ENCODE measurements at places on chromosomes 5 and 9.

- DNase-seq = peak; percentile 86
Observed at GRCh38 chr5:136811551-136811950, 446.2 kb upstream of the TRPC7 start.

DNA sequence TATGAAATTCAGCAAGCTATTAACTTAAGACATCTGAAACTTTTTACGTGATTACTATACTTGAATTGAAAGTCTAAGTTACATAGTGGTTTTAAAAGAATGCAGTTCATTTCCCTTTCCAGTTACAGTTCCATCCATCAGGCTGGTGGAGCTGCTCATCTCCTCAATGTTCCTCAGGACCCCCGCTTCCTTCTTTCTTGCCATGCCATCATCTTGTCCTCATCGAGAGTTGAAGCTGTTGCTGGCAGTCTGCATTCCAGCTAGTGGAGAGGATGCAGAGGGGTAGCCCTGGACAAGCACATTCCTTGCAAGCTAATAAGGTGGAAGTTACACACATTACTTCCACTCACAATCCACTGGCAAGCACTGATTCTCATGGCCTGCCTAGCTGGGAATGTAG lies 8.8 kb upstream of the RNF183 start:
- no peak for DNase-seq

GRCh38 chr5:62315376-62316175 lies 9.6 kb downstream of the KIF2A start:
- peak; percentile 46 for DNase-seq

DNA sequence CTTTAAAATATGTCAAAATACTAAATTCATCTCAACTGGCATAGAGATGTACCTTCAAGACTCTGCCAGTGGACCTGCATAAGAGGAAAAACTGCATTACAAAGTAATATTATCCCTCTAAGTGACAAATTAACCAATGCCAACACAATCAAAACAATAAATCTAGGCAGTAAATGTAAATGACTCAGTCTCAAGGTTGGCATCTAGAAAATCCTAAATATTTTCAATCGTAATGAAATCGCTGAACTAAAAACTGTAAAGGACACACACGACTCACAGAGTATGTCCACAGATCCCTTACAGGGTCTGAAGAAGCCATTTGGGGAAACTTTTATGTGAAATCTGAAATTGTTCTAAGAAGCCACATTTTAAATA lies 31.2 kb downstream of the ERMP1 start:
- DNase-seq = no peak

- DNase-seq = no peak
Observed at GRCh38 chr5:35974570-35974969, 16.6 kb downstream of the UGT3A1 start.

GRCh38 chr5:172383191-172383802 lies 71.0 kb downstream of the SH3PXD2B start:
- DNase-seq = peak; percentile 81

GRCh38 chr5:5316334-5316733 lies 106.1 kb upstream of the ICE1 start:
- DNase-seq = no peak

DNA sequence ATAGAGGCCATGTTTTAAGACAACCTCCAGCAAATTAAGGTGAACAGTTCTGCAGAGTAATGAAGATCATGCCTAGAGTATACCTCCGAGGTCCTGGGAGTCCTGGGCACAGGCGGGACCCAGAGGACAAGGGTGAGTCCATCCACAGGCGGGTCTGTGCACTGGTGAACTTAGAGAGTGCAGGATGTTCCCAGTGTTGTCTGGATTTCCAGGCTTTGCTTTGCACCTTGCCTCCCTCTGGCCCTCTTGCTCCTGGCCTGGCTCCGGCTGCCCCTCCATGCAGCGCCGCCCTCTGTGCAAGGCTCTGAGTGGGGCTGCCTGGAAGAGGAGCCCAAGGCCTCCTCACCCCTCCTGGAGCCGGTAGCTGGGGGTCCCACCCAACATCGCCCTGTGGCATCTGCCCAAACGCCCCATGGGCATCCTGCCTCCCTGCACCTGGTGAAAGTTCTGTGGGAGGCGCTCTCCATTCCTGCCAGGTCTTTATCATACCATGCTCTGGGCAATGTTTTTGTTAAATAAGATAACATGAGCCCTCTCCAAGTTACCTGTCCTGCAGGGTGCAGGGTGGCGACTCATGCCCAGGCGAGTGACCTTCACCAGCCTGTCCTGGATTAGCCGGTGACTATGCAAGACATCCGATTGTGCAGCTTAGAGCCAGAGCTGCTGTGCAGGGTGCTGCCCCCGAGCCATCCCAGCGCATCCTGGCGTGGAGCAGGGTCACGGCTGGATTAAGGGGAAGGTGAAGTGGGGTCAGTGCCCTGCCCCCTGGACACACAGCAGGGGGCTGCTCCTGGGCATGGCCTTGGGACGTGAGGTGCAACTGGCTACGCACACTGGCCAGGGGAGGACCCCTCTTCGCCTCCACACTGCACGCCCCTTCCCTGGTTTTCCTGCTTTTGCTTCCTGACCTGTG lies 41.3 kb upstream of the LPCAT1 start:
- DNase-seq = no peak

GRCh38 chr5:90287036-90287435 lies 122.5 kb downstream of the CETN3 start:
- no peak for DNase-seq

- no peak for DNase-seq
Observed at GRCh38 chr9:71752928-71753327, 15.4 kb downstream of the CEMIP2 start.

GRCh38 chr5:12111261-12111660 lies 207.0 kb upstream of the CTNND2 start:
- DNase-seq = no peak

DNA sequence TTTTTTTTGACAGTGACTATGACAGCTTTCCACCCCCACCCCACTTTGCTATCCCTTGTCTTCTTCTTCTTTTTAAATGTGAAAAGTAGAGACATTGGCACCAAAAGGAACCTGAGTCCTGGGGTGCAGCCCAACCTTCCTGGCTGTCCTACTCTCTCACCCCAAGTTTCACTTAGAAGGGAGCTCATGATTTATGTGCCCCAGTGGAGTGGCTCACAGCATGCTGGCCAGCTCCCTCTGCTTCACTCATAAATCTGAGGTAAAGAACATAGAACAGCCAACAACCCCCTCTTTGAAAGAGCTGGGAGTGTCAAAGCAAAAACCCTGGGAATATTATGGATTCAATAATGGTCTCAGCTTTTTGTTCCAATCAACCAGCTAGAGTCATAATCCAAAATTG lies 196.3 kb upstream of the DAPK1 start:
- DNase-seq = no peak

- DNase-seq = no peak
Observed at GRCh38 chr9:114004221-114004716, 73.8 kb downstream of the AMBP start.

GRCh38 chr5:60483050-60483449 lies 216.9 kb downstream of the DEPDC1B start:
- peak; percentile 19 for DNase-seq

DNA sequence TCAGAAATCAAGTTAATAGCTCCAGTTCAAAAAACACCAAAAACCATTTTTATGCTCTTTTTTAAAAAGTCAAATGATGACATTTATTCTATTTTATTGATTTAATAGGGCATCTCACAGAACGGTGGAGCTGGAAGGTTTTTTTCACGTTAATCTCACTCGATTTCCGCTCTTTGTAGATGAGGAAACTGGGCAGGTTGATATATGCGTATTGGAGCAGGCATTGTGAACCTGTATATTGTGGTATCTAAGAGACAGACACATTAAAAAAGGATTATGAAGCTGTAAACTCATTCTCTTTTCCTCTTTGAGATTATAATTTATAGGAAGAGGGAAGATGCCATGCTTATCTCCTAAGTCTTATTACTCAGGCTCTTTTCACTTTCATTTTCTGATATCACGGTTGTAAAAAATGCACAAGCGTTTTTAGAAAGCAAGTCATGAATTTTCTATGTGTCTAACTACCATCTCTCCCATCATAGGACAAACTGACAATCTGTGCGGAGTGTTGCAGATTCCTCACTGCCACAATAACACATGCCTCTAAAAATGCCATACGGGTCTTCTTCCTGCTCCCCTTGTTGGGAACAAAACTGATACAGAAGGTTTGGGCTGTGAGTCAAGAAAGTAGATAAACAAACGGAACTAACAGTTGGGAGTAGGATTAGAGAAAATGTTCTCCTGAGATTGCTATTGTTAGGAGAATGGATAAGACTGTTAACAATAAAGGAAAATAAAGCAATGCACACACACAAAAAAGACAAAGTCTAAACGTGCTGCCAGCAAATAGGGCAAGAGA lies 1997.7 kb downstream of the MAT2B start:
- peak; percentile 18 for DNase-seq

GRCh38 chr5:150068071-150068470 lies 18.3 kb downstream of the CSF1R start:
- no peak for DNase-seq

GRCh38 chr9:76369583-76369982 lies 24.6 kb downstream of the RFK start:
- DNase-seq = peak; percentile 50

- no peak for DNase-seq
Observed at GRCh38 chr5:157680239-157680638, 8.9 kb downstream of the C5orf52 start.

- no peak for DNase-seq
Observed at GRCh38 chr5:67380431-67380830, 183.8 kb upstream of the CD180 start.

DNA sequence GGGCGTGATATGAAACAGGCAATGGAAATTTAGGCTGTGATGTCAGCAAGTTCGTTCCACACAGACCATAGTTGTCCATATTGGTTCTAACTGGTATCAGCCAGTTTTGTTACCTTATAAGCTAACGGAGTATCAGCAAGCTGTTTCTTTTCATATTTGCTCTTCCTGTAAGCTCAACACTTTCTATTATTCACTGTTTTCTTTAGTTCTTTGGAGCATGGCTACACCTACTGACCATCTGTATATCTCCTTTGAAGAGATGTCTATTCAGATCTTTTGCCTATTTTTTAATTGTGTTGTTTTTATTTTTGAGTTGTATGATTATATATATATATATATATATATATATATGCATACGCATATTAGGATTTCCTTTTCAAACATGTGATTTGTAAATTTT lies 1057.2 kb upstream of the CDH10 start:
- no peak for DNase-seq

GRCh38 chr9:78366827-78367226 lies 69.9 kb downstream of the PSAT1 start:
- no peak for DNase-seq

DNA sequence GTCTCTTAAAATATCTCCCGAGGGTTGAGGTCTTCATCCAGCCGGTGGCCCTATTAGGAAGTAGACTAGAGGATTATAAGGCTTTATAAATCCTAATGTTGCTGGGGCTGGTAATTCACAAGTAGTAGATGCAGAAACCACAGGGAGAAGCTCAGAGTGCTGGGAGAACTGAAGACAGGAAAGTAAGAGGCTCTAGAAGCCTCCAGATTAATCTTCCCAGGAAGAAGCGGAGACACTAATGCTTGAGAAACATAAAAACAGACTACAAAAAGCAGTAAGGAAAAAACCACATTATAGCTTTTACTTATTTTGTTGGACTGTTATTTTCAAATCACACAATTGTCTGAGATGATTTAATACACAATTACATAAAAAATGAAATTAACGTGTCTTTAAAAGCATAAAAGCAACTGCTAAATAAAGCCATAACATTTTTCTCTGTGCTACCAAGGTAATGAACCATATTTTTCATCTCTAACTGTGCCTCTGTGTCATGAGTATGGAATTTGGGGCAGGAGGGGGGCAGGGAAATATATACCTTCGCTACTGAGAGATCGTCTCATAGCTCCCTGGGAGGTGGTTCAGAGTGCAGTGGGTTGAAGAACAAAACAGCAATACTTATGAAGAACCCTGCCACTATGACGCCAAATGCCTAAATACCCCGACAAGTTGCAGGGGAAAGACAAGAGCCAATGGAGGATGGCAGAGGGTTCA lies 806.2 kb upstream of the WWC1 start:
- no peak for DNase-seq

GRCh38 chr5:135891791-135892190 lies 3.9 kb downstream of the IL9 start:
- DNase-seq = no peak

DNA sequence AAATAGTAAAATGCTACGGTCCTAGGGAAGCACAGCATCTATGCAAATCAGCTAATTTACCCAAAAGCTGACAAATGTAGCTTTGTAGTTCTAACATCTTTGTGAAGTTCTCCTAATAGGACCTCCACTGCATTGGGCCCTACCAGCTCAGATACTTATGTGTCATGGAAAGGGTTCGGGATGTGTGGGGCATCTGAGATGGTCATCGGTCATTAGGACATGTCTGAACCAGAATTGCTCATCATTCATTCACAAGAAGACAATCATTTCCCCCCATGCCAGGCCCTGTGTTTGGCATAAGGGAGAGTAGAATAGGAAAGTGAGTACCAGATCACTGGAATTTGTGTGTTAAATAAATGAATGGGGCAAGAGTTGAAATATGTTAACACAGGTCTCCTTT lies 35.7 kb downstream of the PWWP2A start:
- no peak for DNase-seq

DNA sequence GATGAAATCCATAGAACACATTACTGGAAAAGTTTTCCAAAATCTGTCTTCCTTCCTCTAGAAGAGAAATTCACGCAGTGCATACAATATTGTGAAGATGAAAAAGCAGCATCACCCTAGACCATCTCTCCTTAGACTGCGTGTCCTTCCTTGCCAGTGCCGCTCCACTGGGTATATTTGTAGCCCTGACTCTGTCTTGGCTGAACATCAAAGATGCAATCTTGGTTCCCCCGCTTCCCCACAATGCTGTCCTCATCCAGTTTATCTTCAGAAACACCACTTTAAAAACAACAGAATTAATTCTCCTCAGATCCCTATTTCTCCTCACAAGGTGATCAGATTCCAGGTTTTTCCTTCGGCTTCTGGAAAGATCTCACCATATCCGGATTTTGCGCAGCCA lies 53.9 kb downstream of the ROR2 start:
- DNase-seq = no peak

DNA sequence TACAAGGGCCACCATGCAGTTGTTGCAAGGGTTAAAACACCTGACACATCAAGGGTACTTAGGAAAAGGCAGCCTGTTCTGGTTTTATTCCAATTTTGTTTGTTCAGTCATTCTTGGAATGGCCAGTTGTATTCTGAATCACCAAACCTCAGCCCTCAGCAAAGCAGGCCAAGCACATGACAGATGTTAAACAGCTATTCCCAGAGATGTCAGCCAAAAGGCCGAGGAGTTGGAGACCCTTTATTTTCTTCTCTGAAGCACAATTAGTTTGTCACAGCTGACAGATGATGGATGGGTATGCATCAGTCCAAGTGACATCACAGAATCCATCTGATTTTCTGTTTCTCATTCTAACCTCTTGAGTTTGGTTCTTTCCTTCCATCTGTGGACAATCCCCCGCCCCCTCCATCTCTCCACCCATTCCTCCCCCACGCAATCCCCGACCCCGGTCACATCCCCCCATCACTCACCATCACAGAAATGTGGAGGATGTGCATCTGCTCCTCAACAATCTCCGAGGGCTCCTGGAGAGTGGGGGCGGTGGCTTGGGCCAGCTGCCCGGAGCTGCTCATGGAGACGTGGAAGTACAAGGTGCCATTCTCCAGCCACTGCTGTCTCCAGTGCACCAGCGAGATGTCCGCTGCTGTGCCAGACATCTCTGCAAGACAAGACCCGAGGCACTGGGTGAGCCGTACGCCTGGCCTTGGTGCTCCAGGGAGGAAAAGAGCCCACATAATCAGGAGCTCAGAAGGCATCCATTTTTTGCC lies 123.8 kb downstream of the ASTN2 start:
- DNase-seq = peak; percentile 4

GRCh38 chr9:72980600-72981265 lies 27.9 kb upstream of the ALDH1A1 start:
- no peak for DNase-seq

Measured in IMR-90 (cell line).